SJCRH30 (cell line): ENCODE measurements at places on chromosomes 1 and 21. TPM values are rescaled to one million over a fixed set of nuclear protein-coding genes. Genes with fewer than 3 reads are reported as not detected.

DNA sequence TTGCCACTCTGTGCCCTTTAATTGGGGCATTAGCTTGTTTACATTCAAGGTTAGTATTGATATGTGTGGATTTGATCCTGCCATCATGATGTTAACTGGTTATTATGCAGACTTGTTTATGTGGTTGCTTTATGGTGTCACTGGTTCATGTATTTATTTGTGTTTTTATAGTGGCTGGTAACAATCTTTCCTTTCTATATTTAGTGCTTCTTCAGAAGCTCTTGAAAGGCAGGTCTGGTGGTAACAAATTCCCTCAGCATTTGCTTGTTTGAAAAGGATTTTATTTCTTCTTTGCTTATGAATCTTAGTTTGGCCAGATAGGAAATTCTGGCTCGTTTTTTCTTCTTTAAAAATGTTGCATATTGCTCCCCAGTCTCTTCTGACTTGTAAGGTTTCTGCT lies 215.4 kb downstream of the ZC3H11B start:
- no peaks in the 10 kb centered on the region for H3K36me3 ChIP-seq
- no peak overlapping the region for H3K4me3 ChIP-seq
- H3K27ac ChIP-seq, result no peak overlapping the region
- H3K4me1 ChIP-seq, result no peaks in the 10 kb centered on the region

DNA sequence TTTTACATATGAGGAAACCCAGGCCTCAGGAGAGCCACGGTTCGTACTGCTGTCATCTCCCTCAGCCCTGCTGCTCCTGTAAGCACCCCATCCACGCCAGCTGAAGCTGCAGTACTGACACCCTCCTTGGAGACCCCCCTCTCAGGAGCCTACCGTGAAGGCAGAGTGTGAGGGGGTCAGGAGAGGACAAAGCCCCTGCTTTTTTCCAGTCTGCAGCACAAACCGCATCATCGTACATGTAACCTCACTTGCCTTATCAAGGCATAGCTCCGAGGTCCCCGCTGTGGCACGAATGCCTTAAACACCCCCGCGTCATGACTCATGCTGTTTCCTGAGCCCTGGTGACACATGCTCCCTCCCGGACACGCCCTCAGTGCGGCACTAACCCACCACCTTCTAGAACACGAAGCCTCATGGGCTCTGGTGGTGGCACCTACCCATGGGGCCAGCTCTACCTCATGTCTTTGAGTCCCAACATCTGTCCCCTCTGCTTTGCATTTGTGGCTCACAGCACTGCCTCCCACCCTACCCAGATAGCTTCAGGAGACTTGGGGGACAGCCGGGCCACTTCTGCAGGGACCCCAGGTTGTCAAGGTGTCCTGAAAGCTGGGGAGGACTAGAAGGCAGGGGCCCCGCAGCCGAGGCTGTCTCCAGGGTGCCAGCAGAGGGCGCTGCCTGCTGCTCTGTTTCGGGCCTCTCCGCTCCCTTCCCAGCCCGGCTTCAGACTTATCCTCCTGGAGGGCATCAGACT lies 4.9 kb downstream of the SH3BGRL3 start:
- no peak overlapping the region for H3K4me3 ChIP-seq
- no peaks in the 10 kb centered on the region for H3K27me3 ChIP-seq
- H3K4me1 ChIP-seq, result peaks cover 30% of the 10 kb centered on the region
- 0 out of 2 replicates have a peak overlapping the region, but pooled peaks have one; percentile 1 for H3K27ac ChIP-seq
- DNase-seq, result peak; percentile 77
- no peaks in the 10 kb centered on the region for H3K36me3 ChIP-seq

Gene TMPRSS15
- total RNA-seq, result not detected in 2 replicates

DNA sequence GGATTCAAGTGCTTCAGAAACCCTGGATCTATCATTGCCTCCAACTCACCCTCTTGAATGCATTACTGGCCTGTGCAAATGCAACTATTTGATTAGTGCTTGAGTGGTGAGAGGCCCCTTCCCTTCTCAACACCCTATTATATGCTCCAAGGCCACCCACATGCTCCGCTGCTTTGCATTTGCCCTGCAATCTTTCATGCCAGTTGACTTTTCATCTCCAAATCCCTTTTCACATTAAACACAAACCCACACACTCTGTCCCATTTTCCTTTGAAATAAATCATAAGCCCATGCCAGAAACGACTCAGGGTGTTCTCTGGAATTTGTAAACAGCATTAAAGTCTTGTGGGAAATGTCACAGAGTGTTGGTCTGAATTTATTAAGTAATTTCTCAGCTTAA lies 78.9 kb upstream of the CTTNBP2NL start:
- H3K4me1 ChIP-seq, result peaks cover 44% of the 10 kb centered on the region
- H3K27ac ChIP-seq, result peak overlapping the region; percentile 72
- DNase-seq, result peak; percentile 82
- H3K4me3 ChIP-seq, result peak overlapping the region; percentile 23
- H3K36me3 ChIP-seq, result no peaks in the 10 kb centered on the region
- H3K27me3 ChIP-seq, result no peaks in the 10 kb centered on the region

DNA sequence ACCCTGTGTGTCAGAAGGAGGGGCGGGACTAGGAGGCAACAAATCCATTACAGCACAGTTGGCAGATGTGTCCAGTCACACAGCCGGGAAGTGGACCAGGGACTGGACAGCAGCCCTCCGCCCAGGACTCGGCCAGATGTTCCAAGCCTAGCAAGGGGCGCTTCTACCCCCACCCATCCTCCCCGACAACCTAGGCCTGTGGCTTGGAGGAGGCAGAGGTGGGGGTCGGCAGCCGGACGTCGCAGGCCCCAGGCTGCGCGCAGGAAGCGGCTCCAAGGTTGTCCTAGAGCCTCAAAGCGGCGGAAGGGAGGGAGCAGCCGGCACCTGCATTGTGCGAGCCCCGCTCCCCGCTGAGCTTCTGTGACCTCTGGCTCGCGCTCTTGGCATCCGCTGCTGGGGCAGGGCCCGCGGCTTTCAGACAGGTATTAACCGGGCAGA lies 20.6 kb upstream of the MYCL start:
- DNase-seq, result no peak
- peaks cover 6% of the 10 kb centered on the region; the same call in 1 of the 2 replicates for H3K27me3 ChIP-seq
- peaks cover 6% of the 10 kb centered on the region; the same call in 1 of the 2 replicates for H3K4me1 ChIP-seq
- no peaks in the 10 kb centered on the region for H3K36me3 ChIP-seq

DNA sequence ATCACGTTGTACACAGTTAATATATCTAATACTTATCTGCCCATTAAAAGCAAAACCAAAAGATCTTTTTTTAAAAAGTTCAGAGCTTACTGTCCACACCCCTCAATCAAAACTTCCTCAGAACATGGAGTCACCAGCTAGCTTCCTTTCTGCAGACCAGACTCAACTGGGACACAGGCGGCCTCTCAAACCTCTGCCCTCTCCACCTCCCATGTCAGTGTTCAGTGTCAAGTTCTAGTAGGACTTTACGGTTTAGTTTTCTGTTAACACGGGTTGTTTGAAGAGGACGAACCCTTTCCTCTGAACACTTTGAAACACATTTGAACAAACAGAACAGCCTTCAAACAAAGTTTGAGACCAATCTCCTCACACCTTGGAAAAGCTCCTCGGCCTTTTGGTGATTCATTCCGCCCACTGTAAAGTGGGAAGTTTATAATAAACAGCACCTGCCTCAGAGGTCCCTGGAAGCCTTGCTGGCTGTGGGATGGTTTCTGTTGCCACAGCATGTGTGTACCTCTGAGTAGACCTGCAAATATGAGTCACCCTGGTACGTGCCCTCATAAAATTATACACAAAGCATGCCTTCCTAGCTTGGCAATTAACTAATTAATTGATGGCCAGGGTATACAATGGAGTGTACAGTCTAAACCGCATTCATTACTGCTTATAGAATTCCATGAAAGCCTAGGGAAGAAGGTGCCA lies 48.4 kb upstream of the SIPA1L2 start:
- no peak overlapping the region for H3K4me3 ChIP-seq
- no peak overlapping the region for H3K27ac ChIP-seq
- DNase-seq, result no peak
- no peaks in the 10 kb centered on the region for H3K4me1 ChIP-seq
- H3K27me3 ChIP-seq, result 0 out of 2 replicates have a peak, but pooled peaks cover 8% of the 10 kb centered on the region

GRCh38 chr1:153342178-153342577 lies 6.5 kb downstream of the PGLYRP4 start:
- no peaks in the 10 kb centered on the region for H3K4me1 ChIP-seq
- no peak overlapping the region for H3K27ac ChIP-seq
- no peak overlapping the region for H3K4me3 ChIP-seq

Gene AADACL4
- not detected in 2 replicates for total RNA-seq

GRCh38 chr1:248114890-248115289 lies 19.9 kb downstream of the OR2L13 start:
- DNase-seq, result no peak
- no peaks in the 10 kb centered on the region for H3K36me3 ChIP-seq
- no peak overlapping the region for H3K27ac ChIP-seq
- no peaks in the 10 kb centered on the region for H3K4me1 ChIP-seq
- H3K4me3 ChIP-seq, result no peak overlapping the region

Gene PCSK9
- 0.15 and 0.22 TPM in 2 replicates for total RNA-seq

DNA sequence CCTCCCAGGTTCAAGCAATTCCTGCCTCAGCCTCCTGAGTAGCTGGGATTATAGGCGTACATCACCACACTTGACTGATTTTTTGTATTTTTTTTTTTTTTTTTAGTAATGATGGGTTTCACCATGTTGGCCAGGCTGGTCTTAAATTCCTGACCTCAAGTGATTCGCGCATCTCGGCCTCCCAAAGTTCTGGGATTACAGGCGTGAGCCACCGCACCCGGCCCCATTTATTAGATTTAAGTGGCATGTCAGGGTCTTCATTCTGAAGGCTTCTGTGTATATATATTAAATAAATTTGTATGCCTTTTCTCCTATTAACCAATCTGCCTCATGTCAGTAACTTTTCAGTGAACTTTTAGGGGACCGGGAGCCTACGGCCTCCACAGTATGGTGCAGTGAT lies 6.0 kb upstream of the CLIC4 start:
- H3K27me3 ChIP-seq, result no peaks in the 10 kb centered on the region
- no peak overlapping the region for H3K4me3 ChIP-seq
- H3K36me3 ChIP-seq, result no peaks in the 10 kb centered on the region

DNA sequence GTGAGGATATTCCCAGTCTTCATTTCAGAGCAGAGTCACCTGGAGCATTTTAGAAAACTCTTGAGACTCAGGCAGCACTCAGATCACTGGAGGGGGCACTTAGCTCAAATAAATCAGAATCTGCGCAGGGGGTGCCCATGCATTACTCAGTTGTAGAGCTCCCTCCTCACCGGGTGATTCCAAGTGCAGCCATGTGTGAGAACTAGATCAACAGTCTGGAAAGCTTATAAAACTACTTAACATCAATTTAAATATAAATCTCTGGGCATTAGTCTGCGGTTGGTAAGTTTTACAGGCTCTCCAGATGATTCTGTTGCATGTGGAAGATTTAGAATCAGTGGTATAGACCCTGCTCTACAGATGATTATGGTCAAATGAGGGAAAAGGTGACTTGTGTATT lies 128.6 kb downstream of the ST6GALNAC3 start:
- DNase-seq, result no peak
- no peaks in the 10 kb centered on the region for H3K27me3 ChIP-seq
- no peaks in the 10 kb centered on the region for H3K36me3 ChIP-seq
- no peak overlapping the region for H3K4me3 ChIP-seq
- no peak overlapping the region for H3K27ac ChIP-seq

- H3K27me3 ChIP-seq, result no peaks in the 10 kb centered on the region
- no peak overlapping the region for H3K27ac ChIP-seq
- H3K4me3 ChIP-seq, result no peak overlapping the region
- no peak for DNase-seq
- H3K36me3 ChIP-seq, result no peaks in the 10 kb centered on the region
- peaks cover 8% of the 10 kb centered on the region for H3K4me1 ChIP-seq
Measured at GRCh38 chr1:28917757-28918118, 3.4 kb downstream of the EPB41 start.
